ENCODE measurements at places on chromosomes 3 and 15. TPM values are rescaled to one million over a fixed set of nuclear protein-coding genes. Genes with fewer than 3 reads are reported as not detected.

SLC41A3 gene
- total RNA-seq: 85.9 TPM

XCR1 gene
- 0.18 TPM for total RNA-seq

SEMA3G gene
- total RNA-seq: 1.5 TPM

NOX5 gene
- 0.45 TPM for total RNA-seq

CD200R1L gene
- total RNA-seq: not detected

TEX55 gene
- total RNA-seq: not detected

GOLGA8K gene
- total RNA-seq: not detected

SMCO1 gene
- total RNA-seq: not detected

ERC2 gene
- 6.2 TPM for total RNA-seq

C3orf85 gene
- not detected for total RNA-seq

CCDC13 gene
- total RNA-seq: 1.7 TPM

CLDN11 gene
- total RNA-seq: 79.5 TPM

SLC12A1 gene
- not detected for total RNA-seq

GP9 gene
- not detected for total RNA-seq

All from ovary (tissue), 10 donors.